ENCODE measurements at places on chromosomes 2 and 18.

GRCh38 chr2:120240901-120241429 is 11.7 kb upstream of the RALB start:
- no peak overlapping the region for H3K27ac ChIP-seq
- H3K27me3 ChIP-seq, result no peaks in the 10 kb centered on the region
- no peak for DNase-seq
- H3K4me3 ChIP-seq, result no peak overlapping the region
- no peaks in the 10 kb centered on the region for H3K4me1 ChIP-seq

GRCh38 chr2:228140934-228141528 is 40.5 kb downstream of the SPHKAP start:
- no peaks in the 10 kb centered on the region for H3K4me1 ChIP-seq
- no peak overlapping the region for H3K4me3 ChIP-seq
- H3K27ac ChIP-seq, result no peak overlapping the region
- no peaks in the 10 kb centered on the region for H3K27me3 ChIP-seq

DNA sequence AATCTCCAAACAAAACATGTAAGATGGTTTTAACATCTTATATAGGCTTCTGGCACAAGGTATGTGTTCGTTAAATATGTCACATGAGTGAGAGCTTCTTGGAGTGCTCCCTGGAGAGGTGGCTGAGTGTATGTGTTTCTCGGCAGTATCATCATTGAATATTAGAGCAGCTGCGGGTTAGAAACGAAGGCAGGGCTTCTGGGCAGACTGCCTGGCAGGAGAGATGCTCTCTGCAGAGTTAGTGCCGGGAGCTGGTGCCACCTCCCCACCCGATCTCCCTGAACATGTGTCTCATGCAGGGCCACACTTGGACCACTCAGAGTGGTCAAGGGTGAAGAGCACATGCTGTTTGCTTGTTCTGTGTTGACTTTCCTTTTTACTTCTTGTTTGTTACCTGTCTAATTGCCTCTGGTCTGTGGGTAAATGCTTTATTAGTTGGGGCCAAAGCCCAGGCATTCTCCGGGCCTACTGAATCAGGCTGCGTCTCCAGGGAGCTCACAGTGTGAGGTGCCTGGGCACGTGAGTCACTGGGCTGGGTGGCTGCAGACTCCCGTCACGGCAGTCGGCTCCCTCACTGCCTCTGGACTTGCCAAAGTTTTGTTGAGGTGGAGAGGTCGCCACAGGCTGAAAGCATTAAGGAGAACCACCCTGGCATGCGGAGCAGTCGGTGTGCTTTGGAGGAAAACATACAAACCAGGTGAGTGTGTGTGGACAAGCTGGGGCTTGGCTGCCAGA is 246.6 kb downstream of the FHOD3 start:
- no peaks in the 10 kb centered on the region for H3K27me3 ChIP-seq
- H3K27ac ChIP-seq, result no peak overlapping the region
- H3K36me3 ChIP-seq, result no peaks in the 10 kb centered on the region
- no peaks in the 10 kb centered on the region for H3K4me1 ChIP-seq
- no peak overlapping the region for H3K4me3 ChIP-seq

GRCh38 chr18:55856679-55857078 is 268.7 kb upstream of the TCF4 start:
- no peaks in the 10 kb centered on the region for H3K4me1 ChIP-seq
- H3K27ac ChIP-seq, result no peak overlapping the region
- no peak overlapping the region for H3K4me3 ChIP-seq
- H3K27me3 ChIP-seq, result no peaks in the 10 kb centered on the region
- H3K36me3 ChIP-seq, result no peaks in the 10 kb centered on the region
- no peak for DNase-seq

- DNase-seq, result no peak
- H3K27ac ChIP-seq, result no peak overlapping the region
Measured at GRCh38 chr2:150606380-150607060, 119.1 kb upstream of the RND3 start.

GRCh38 chr2:45014016-45014702 is 4.9 kb upstream of the SIX2 start:
- H3K36me3 ChIP-seq, result no peaks in the 10 kb centered on the region
- no peak overlapping the region for H3K4me3 ChIP-seq
- peaks cover 8% of the 10 kb centered on the region for H3K4me1 ChIP-seq
- H3K27me3 ChIP-seq, result peaks cover 69% of the 10 kb centered on the region
- H3K27ac ChIP-seq, result no peak overlapping the region

DNA sequence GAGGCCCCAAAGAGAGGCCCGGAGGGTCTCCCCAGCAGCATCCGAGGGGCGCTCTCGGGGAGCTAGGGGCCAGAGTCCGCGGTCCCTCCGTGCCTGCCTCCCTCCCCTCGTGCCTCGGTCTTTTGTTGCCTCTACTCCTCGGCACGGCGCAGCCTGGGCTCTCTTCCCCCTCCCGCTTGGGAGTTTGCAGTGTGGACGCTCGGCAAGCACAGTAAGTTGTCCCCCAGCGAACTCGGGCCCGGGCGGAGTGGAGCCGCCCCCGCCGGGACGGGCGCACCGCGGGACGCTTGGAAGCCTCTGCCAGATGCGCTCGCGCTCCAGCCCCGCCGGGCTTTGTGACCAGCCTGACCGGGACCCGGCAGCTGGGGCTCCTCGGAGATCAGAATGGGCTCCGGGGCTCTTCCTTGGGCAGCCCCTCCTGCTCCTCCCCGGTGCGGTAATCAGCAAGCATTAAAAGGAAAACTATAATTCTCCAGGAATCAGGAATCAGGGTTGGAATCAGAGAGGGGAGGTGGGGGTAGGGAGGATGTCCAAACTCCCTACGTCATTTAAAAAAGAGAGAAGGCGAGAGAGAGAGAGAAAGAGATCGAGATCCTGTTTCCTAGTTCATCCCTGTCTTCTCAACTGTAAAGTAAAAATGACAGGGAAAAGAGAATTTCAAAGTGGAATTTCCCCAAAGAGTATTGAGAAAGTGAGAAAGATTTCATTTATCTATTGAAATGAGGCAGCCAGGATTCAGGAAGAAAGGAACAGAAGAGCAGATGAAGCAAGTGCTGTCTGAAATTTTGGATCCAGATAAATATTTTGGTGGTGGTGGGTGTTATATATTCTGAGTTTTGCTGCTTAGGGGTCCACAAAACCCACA is 786 bp upstream of the TMEM200C start:
- no peak overlapping the region for H3K27ac ChIP-seq
- H3K36me3 ChIP-seq, result no peaks in the 10 kb centered on the region
- H3K4me3 ChIP-seq, result peak overlapping the region; percentile 4
- H3K4me1 ChIP-seq, result peaks cover 15% of the 10 kb centered on the region
- H3K27me3 ChIP-seq, result peaks cover 31% of the 10 kb centered on the region
- no peak for DNase-seq

- DNase-seq, result no peak
- H3K27ac ChIP-seq, result no peak overlapping the region
- no peak overlapping the region for H3K4me3 ChIP-seq
- no peaks in the 10 kb centered on the region for H3K36me3 ChIP-seq
Measured at GRCh38 chr18:50372743-50373142, 2.1 kb upstream of the SKA1 start.

DNA sequence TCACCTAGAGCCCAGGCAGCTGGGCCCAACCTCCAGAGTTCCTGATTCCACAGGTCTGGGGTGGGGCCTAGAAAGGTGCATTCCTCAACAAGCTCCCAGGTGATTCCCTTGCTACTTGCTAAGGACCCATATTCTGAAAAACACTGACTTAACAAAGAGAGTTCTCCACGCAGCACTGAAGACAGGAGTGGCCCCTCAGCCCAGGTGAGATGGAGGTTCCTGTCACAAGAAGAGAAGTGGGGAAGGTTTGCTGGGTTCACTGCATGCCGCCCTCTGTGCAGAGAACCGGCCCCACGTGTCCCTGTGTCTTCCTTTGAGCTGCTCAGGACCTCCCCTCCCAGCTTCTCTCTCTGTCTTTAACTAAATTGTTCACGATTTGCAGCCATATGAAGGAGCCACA is 201.4 kb upstream of the DDX18 start:
- DNase-seq, result no peak
- no peaks in the 10 kb centered on the region for H3K4me1 ChIP-seq
- H3K27ac ChIP-seq, result no peak overlapping the region
- no peaks in the 10 kb centered on the region for H3K36me3 ChIP-seq

DNA sequence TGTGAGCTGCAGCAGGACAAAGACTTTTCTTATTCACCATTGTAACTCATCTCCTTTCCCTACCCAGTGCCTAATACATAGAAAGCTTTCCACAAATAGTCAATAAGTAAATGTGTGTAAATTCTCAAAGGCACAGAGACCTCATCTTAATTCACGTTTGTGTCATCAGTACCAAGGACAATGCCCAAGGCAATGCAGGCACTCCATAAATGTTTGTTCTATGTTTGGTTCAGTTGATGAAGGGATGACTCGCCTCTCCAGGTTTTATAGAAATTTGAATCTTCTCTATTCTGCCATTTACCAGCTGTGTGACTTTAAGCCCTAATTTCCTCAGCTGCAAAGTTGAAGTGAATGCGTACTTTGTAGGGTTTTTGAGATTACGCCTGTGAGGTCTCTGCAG is 2.1 kb upstream of the MOGAT1 start:
- peaks cover 10% of the 10 kb centered on the region for H3K4me1 ChIP-seq
- no peaks in the 10 kb centered on the region for H3K36me3 ChIP-seq
- no peak overlapping the region for H3K27ac ChIP-seq
- H3K27me3 ChIP-seq, result peaks cover 19% of the 10 kb centered on the region

- no peaks in the 10 kb centered on the region for H3K27me3 ChIP-seq
- H3K36me3 ChIP-seq, result no peaks in the 10 kb centered on the region
- H3K27ac ChIP-seq, result no peak overlapping the region
Measured at GRCh38 chr2:3666613-3666975, 8.6 kb downstream of the ALLC start.

GRCh38 chr2:239610457-239611221 is 209.8 kb upstream of the HDAC4 start:
- no peak for DNase-seq
- peaks cover 25% of the 10 kb centered on the region for H3K27me3 ChIP-seq

DNA sequence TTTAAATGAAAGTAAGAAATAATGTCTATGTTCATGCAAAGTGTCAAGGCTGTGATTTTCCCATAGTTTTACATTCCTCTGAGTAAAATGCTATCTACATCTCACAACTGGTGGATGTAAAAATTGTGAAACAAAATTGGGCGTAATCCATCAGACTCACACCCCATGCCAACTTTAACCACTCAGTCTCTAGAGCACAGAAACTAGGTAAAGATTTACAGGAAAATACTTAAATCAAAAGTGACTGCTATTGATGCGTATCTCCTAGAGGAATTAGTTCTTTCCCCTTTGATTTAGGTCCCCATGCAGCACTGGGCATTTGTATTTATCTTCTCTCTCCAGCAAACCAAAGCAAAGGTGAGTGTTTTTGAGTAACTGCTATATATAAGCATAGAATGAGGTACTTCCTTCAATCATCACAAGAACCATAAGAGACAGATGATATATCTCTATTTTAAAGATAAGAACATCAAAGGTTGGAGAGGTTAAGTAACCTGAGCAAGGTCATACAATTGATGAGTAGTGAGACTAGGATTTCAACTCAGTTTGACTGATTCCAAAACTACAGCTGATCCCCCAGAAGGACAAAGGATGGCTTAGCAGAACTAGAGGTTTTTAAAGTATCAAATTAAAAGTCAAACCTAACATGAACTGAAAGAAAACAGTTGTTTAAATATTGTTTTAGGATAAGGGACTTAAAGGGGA is 594.0 kb upstream of the ACVR2A start:
- no peak overlapping the region for H3K27ac ChIP-seq
- no peak overlapping the region for H3K4me3 ChIP-seq
- no peak for DNase-seq
- no peaks in the 10 kb centered on the region for H3K27me3 ChIP-seq
- no peaks in the 10 kb centered on the region for H3K36me3 ChIP-seq

All from T-cell (primary cell).